Fibroblast of the conjunctiva (primary cell): ENCODE measurements at places on chromosomes 7 and 10.

- no peak for DNase-seq
Observed at GRCh38 chr10:58164517-58164916, 103.2 kb downstream of the IPMK start.

DNA sequence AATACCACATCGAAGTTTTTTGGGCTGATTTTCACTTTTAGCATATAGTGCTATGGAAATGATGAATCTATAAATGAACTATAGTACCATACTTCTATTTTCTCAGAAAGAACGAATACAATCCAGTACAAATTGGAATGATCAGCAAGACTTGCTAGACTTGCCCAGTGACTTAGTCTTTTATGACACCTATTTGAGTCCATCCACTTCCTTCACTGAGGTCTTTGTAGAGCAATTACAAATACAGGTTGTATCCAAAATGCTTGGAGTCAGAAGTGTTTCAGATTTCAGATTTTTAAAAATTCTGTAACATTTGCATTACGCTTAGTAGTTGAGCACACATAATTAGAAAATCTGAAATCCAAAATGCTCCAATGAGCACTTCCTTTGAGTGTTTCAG lies 104.3 kb downstream of the NRBF2 start:
- no peak for DNase-seq

GRCh38 chr10:107653832-107654287 lies 489.4 kb upstream of the SORCS1 start:
- DNase-seq = peak; percentile 18

- DNase-seq = no peak
Observed at GRCh38 chr10:122173337-122173736, 97.8 kb upstream of the BTBD16 start.

GRCh38 chr7:94276795-94277194 lies 117.9 kb upstream of the COL1A2 start:
- DNase-seq = no peak

- DNase-seq = no peak
Observed at GRCh38 chr10:36026081-36026480, 384.0 kb upstream of the FZD8 start.

DNA sequence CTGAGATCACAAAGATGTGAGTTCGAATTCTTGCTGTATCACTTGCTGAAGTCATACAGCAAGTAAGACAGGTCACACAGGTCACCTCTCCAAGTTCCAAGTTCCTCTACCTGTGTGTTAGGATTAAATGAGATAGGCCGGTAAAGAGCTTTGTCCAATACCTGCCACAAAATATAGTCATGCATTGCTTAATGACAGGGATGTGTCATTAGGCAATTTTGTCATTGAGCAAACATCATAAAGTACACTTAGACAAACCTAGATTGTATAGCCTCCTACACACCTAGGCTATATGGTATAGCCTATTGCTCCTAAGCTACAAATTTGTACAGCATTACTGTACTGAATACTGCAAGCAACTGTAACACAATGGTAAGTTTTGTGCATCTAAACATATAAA lies 469.4 kb downstream of the KCNMA1 start:
- DNase-seq = no peak

DNA sequence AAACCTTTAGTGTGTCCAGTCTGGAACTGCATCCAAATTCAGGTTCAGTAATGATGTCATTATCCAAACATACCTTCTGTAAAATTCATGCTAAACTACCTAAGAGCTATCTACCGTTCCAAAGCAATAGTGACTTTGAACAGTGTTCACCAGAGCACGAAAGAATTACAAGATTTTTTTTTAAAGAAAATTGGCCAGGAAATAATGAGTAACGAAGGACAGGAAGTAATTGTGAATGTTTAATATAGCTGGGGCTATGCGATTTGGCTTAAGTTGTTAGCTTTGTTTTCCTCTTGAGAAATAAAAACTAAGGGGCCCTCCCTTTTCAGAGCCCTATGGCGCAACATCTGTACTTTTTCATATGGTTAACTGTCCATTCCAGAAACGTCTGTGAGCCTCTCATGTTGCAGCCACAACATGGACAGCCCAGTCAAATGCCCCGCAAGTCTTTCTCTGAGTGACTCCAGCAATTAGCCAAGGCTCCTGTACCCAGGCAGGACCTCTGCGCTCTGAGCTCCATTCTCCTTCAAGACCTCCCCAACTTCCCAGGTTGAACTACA lies 694 bp upstream of the FAS start:
- peak; percentile 92 for DNase-seq

- no peak for DNase-seq
Observed at GRCh38 chr7:40882071-40882658, 747.4 kb downstream of the SUGCT start.

GRCh38 chr7:80686576-80686975 lies 48.1 kb downstream of the CD36 start:
- no peak for DNase-seq
